ENCODE measurements at places on chromosomes 4 and X.

- DNase-seq, result no peak
Observed at GRCh38 chr4:10697086-10697485, 12.5 kb upstream of the CLNK start.

DNA sequence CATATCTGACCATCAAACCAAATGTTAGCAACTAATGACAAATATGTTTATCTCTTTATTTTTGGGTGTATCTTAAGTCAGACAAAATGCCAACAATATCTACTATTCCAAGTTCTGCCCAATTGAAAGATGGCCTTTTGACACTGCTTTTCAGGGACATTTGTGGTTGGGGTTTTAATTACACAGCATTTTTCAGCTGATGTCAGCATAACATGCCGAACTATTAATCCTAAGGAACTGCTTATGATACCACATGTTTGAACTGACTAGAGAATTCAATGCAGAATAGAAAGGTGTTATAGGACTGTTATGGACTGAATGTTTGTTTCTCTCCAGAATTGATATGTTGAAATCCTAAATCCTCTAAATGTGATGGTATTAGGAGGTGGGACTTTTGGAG lies 445.1 kb downstream of the TMA16 start:
- no peak for DNase-seq

DNA sequence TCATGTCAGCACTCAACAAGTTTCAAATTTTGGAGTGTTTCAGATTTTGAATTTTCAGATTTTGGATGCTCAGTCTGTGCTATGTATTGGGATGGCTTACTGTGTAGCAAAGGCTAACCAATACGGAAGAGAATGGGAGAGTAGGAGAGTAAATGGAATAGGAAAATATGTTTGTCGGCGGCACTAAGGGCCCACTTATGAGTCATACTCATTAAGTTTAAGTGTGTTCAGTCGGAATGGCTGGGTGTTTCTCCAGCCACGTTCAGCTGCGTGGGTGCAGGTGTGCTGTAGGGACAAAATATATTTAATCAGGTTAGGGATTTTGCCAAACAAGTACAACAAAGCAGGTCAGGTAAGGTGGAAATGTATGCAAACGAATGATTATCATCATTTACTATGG lies 13.6 kb downstream of the FTHL17 start:
- DNase-seq, result no peak

DNA sequence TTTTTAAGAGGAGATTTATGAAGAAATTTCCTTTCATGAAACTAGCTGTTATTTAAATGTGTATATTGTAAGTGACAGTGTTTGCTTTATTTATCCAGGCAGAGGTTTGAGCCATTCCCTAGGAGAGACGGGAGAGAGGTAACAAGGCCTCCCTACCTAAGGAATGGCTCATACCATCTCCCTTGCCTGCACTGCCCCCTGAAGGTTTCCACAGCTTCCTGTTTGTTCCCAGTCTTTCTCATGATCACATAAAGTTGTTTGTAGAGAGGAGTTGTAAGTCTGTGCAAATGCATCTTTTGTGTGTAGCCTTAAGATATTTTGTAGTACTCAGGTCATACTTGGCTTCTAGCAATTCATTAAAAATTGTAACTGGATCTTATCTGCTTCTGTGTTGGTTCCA lies 1504.5 kb upstream of the PCDH10 start:
- no peak for DNase-seq

- no peak for DNase-seq
Observed at GRCh38 chr4:31080887-31081286, 360.7 kb downstream of the PCDH7 start.

GRCh38 chr4:184281231-184282139 lies 63.8 kb upstream of the ENPP6 start:
- DNase-seq, result no peak

DNA sequence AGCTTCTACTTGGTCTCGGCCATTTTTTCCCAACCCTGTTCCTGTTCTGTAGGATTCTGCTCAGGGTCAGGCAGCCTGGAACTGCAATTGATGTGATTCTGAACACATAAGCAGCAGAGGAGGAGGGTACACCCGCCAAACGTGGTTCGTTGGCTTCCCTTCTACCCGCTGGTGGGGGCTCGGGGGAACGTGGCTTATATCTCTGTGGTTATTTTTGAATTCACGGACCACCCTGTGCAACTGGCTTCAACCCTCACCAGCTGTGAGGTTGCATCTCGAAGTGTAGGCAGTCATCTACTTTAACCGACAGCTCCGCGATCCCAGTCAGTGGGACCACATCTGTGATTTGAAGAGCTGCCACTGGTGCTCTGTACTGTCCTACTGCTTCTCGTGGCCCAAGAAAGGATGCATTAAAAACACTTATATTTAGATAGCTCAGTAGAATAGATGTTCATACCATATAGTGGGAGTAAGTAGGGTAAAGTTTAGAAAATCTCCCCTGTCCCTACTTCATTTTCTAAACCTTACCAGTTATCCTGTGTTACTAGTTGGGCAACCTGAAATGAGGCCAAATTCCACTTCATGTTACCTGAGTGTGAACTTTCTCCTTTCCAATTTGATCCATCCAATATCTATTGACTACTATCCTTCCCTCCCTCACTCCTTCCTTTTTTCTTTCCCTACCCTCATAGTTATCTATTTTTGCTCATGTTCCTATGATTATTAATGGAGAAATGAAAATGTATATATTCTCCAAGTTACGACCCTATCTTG lies 80.4 kb upstream of the BCOR start:
- no peak for DNase-seq

DNA sequence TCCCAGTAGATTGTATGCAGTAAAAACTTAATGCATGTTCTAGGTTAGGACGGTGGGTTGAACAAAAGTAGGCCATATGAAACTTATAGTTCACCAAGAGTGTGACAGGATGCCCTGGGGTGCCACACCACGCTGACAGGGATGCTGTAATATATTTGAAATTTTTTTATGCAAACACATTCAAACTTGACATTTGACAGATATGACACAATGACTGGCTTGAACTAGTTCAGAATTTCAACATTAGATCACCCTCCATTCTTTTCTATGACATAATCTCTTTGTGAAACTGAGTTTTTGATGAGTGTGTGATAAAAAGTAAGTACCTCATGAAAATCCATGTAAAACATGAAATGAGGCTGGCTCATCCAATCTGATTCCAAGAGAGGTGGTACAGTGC lies 198.4 kb downstream of the PALLD start:
- DNase-seq, result no peak

- no peak for DNase-seq
Observed at GRCh38 chr4:48498895-48499294, 8.8 kb downstream of the ZAR1 start.

DNA sequence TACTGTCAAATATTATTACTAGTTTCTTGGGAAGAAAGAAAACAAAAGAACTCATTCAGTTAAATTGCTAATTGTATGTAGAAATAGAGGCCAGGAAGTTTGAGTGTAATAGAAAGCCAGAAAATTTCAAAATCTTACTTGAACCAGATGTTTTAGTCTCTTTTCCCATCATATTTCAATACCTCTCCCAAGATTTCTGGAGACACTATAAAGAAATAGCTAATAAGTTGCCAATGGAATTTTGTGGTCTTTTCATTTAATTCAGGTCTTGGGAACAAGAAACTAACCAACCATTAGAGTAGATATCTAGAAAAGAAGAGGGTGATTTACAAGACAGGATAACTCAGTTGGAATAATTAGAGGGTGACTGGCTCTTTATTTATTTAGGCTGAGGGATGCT lies 112.2 kb downstream of the AGTR2 start:
- DNase-seq, result no peak

DNA sequence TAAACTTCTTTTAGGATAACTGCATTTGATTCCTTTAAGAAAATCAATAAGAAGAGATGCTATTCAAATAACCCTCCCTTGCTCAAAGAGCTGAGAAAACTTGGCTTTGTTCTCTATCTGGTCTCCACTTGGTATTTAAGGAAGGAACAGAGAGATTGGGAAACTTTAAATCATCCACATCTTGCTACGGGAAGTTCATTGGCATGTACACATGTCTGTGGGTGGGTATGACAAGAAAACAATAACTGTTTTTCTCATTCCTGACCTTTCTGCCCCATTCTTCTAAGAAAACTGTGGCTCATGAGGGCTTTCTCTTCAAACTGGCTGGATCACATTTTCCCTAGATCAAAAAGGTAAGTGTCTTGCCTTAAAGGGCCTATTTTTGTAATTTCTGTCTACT lies 6.0 kb downstream of the SEL1L3 start:
- DNase-seq, result no peak

DNA sequence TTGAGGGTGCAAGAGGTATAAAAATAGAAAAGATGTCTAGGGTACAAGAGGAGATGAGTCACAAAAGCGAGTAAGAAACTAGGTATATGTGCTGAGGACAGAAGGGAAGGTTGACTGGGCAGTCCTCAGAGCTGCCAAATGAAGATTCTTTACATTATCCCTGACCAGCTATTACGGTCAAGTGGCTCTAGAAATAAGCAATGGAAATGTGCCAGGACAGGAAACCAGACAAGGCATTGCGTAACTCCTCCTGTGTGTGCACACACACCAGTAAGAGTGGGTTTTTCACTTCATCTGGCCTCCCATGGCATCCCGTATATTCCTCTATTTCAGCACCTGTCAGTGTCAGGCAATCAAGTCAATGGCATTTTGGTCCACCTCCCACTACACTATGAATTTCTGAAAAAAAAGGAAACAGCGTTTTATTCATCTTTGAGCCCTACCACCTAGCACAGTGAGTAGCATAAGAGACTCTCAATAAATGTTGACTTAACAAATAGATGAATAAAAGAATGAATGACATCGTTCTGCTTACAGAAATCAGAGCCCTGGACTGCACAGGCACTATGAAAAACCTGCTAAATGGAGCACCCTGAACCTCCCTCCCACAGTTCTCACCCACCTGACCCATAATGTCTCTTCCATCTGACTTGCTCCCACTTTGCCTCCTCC lies 62.6 kb upstream of the KLF3 start:
- DNase-seq, result no peak

- DNase-seq, result no peak
Observed at GRCh38 chr4:41189076-41189475, 25.3 kb downstream of the APBB2 start.

- DNase-seq, result no peak
Observed at GRCh38 chrX:57915680-57916079, 5.4 kb upstream of the ZXDA start.

- DNase-seq, result no peak
Observed at GRCh38 chr4:162791226-162791625, 375.5 kb downstream of the NAF1 start.

DNA sequence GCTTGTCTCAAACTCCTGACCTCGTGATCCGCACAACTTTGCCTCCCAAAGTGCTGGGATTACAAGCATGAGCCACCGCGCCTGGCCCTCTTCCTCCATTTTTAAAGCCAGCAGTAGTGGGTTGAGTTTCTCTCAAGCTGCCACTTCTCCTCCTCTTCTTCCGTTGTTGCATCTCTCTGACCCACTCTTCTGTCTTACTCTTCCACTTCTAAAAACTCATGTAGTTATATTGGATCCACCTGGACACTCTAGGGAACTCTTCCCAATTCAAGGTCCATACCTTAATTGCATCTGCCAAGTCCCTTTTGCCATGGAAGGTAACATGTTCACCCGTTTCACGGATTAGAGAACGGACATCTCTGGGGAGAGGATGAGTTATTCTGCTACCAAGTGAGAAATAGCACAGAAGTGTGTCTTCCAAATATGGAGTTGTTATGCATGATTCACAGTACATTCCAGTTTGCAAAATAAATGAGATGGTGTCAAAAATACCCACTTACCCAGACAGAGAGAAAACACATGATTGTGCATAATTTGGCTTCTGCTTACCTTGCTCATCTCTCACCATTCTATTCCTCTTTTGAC lies 51.8 kb downstream of the GBA3 start:
- DNase-seq, result no peak

DNA sequence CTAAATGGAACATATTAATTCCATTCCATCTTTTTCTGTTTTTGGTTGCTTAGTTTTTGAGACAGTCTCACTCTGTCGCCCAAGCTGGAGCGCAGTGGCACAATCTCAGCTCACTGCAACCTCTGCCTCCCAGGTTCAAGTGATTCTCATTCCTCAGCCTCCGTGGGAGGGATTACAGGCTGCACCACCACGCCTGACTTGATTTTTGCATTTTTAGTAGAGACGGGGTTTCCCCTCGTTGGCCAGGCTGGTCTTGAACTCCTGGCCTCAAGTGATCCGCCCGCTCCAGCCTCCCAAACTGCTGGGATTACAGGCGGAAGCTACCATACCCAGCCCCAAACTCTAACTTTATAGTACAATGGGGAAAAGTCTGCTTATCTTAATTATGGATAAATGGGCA lies 11.2 kb downstream of the HNRNPD start:
- no peak for DNase-seq

GRCh38 chr4:110527156-110527555 lies 51.2 kb downstream of the ENPEP start:
- DNase-seq, result no peak

DNA sequence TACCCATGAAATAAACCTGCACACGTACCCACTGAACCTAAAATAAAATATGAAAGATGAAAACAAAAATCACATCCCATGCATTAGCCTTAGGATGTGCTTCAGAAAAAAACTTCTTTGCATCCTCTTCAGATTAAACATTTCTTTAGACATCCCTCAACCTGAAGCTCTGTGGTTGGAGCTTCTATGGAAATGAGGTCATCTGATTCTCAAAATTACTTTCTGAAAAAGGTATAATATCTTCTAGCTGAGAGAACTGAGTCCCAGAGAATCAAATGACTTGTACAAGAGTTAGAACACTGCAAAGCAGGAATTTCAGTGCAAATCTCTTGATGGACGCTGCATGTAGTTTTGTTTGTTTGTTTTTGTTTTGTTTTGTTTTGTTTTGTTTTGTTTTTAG lies 19.1 kb upstream of the ANTXR2 start:
- no peak for DNase-seq

- DNase-seq, result no peak
Observed at GRCh38 chr4:48997962-48998361, 11.9 kb downstream of the CWH43 start.

GRCh38 chr4:92520563-92520962 lies 216.8 kb downstream of the GRID2 start:
- no peak for DNase-seq

DNA sequence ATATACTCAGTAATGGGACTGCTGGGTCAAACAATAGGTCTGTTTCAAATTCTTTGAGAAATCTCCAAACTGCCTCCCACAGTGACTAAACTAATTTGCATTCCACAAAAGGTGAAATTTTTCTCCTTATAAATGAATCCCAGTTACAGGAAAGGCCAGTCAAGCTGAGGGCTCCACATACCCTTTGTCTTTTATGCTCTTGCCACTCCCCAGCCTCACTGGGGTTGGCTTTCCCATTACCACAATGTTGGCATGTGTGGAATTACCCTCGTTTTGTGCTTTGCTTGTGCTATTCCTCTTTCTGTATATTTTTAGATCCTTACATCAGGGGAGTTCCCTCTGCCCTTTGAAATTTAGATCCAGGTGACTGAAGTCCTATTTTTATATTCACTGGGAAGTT lies 220.2 kb upstream of the LCORL start:
- no peak for DNase-seq

Measured in Peyer's patch (tissue), 4 donors.